ENCODE measurements at places on chromosomes 3 and 15.

DNA sequence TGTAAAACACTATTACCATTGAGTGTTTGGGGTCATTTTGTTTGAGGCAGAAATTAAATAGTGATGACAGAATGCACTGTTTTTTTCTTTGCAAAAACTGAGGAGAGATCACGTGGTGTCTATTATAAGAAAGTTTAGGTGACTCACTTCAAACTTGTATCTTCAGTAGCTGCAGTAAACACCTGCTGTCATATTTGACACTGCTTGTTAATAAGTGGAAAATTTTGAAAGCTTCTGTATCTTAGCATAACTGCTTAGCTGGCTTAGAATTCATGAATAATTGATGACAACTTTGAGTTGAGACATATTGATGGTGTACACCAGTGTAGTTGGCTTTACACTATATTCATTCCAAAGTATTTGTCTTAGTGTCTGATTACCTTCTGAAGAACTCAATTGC, 29.7 kb upstream of the MDFIC2 start:
- no peak for DNase-seq

DNA sequence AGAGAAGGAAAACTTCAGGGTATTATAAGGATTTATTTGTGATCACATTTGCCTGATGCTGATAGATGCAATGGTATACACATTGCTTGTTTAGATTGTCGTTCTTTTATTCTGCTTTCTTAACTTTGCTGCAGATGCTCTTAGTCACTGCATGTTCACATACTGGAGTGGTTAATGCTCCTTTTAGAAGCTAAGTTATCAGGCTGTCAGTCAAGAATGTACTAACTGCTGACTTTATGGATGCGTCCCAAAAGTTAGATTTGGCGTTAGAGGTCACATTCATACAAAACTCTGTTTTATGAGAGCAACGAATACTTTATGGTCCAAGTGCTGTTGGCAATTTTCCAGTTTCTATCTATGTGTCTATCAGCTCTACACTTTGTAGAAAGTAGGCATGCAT, 160.7 kb downstream of the BBX start:
- no peak for DNase-seq

DNA sequence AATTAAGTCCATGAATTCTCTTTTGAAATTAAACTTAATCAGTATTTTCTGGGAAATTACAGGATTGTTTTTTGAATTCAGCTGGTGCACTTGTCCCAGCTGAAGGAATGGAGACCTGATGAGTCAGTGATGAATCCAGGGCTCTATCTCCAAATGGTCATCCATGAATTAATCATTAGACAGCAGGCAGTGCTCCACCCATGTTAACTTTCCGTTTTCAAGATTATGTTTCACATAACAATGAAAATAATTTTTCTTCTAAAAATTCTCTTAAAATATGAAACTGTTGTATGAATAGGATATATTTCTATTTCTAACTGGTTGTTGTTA, 13.9 kb upstream of the PAQR9 start:
- DNase-seq: no peak

DNA sequence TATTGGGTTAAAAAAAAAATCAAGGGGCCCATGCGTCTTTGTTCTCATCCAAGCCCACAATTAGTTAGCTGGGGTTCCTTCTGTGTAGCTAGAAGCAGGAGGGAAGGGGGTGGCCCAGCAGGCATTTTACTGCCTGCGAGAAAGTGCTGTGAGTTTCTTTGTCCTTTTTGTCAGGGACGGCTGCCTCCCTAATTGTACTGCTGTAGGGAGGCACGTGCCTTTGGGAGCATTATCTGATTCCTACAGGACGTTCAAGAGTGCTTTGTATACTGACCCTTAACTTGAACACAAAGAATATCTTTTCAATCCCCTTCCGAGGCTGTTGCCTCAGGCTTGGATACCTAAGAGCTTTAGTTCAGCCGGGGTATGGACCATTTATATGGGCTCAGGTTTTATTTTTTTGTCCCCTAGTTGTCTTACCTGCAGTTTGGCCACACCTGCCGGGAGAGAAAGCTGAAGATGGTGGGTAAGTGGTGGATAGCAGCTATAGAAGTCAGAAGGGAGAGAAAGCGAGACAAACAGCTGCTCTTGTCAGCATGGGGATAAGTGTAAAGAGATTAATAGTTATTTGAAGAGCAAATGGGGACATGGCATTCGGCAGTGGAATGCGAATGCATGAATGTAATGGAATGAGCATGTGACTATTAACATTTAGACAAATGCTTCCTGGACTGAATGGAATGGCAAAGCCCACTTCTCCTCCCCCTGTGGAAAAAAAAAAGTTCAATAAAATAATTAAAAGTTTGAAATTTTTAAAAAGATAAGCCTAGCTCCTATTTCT, 175.2 kb downstream of the TP63 start:
- DNase-seq: no peak

- no peak for DNase-seq
Observed at GRCh38 chr3:50666837-50667236, 7.9 kb upstream of the DOCK3 start.

GRCh38 chr3:20027136-20027535, 13.1 kb upstream of the KAT2B start:
- no peak for DNase-seq

DNA sequence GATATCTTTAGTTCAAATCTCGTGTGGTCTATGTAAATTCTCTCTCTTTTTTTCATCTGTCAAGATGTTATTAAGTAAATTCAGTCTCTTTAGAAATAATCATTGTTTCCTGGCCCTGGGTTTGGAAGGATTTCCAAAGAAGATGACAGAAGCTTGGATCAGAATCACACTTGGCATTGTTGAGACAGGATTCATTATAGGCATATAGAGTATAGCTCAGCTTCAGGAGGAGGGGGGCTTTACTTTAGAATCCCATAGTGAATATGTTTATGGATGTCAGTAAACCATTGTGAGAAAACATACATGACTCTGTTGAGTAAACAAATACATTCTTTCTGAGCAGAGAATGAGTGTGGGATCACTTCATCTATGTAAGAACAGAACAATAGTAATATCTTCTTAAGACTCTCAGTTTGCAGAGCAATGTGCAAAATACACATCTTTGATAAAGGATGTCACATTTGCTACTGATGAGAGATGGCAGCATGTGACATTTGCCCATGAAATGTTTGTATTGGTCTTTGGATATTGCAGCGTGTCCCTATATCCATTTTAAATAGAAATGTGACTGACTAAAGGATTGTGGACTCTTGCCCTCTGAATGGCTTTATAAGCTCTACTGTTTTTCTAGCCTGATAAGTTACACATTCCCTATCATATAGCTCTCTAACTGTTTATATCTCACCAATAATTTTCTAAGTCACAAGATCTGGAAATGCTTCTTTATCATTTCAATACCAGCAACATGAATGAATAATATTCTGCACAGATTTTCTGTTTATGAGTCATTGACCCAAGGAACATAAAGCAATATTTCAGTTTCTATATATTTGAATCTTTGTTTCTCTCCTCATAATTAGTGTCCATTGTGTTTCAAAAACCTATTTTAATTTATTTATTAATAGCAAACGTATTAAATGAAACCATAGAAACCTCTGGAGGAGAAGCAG, 95.6 kb upstream of the THRB start:
- no peak for DNase-seq

- DNase-seq: no peak
Observed at GRCh38 chr3:127964053-127964452, 49.0 kb downstream of the KBTBD12 start.

DNA sequence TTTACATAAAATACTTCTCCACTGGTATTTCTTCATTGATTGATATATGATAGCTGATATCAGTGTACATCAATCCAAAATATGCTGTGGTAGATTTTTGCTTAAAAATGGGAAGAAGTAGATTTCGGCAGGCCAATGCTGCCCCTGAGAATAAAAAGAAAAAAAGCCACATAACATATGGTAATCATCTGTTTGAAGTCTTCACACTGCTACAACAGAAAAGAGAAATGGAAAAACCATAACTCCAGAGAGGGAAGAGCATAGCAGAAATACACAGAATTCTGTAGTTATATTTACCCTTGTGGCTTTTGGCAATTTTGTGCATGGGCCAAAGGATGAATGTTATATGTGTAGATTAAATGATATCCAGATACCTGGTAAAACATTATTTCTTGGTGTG, 143.1 kb upstream of the KCNMB2 start:
- no peak for DNase-seq

GRCh38 chr15:57883701-57884100, 177.2 kb downstream of the POLR2M start:
- no peak for DNase-seq

GRCh38 chr3:119034256-119035013, at the start of gene IGSF11:
Gene IGSF11, minus strand, starts transcription at chr3:119034846. Its CDS starts 264 bp downstream, at chr3:119034582.
- DNase-seq: peak; percentile 86

- DNase-seq: no peak
Observed at GRCh38 chr3:193843474-193844301, 250.7 kb downstream of the OPA1 start.

DNA sequence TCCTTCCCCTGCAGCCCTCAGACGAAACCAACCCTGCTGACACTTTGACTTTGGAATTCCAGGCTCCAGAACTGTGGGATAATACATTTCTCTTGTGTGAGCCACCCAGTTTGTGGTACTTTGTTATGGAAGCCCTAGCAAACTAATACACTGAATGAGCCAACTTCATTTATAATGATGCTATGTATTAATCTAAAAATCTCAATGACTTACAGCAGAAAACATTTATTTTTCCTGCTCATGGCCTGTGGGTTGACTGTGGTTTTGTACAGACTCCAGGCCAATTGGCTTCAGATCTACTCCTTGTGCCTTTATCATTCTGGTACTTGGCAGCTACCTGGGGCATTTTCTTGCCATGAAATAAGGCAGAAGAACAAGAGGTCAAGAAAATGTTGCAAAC, 152.4 kb downstream of the EBLN2 start:
- no peak for DNase-seq

GRCh38 chr3:32282578-32283154, 44.2 kb downstream of the CMTM8 start:
- DNase-seq: no peak

DNA sequence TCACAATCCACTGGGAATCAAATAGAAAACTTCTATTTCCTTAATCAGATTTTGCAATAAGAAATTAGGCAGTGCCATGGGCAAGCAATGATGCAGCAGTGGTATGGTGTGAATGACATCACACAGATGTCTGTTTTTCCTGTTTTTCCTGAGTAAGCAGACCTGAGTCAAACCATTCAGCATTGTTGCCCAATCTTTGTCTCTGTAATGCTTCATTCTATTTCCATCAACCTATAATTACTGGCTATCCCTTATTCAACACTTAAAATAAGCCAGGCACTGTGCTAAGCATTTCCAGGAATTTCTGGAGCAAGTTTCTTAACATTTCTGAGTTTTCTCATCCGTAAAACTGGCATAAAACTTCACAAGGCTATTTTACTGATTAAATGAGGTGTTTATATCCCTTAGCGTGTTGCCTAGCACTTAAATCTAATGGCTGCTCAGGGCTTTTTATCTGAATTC, 11.3 kb upstream of the OXSR1 start:
- no peak for DNase-seq

- no peak for DNase-seq
Observed at GRCh38 chr3:291646-292436, 95.3 kb downstream of the CHL1 start.

- DNase-seq: no peak
Observed at GRCh38 chr3:46114323-46114988, 87.2 kb upstream of the XCR1 start.

DNA sequence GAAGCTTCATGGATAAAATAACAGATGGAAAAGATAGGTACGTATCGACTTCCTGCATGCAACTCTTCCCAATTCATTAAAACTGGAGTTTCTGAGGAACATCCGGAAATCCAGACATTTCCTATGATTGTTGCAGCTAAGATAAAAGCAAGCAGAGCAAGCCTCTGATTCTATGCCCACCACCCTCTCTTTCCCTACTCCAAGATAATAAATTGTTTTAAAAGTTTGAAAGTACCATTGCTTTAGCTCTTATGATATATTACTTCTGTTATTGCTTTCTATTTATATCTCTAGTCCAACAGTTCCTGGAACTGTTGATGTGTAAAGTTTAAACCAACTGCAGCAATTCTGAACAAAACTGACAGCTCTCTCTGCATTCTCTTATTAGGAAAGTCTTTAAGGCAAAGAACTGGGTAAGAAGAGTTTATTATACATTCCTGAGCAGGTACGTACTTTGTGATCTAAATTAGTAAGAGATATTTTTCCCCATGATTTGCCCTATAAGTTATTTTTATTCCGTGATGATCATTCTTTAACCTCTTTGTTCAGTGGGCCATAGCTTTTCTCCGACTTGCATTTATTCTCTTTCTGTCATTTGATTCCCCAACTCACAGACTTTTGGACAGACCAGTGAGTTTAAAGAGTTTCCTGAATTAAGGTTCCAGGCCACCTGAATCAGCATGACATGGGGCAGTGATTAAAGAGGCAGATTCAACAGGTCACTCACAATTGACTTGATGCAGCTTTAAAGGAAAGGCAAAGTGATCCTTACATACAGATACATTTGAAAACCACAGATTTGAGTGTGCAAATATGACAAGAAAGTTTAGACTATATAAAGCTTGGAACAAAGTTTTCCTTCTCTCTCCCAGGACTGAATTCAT, 94.2 kb upstream of the THRB start:
- DNase-seq: no peak

DNA sequence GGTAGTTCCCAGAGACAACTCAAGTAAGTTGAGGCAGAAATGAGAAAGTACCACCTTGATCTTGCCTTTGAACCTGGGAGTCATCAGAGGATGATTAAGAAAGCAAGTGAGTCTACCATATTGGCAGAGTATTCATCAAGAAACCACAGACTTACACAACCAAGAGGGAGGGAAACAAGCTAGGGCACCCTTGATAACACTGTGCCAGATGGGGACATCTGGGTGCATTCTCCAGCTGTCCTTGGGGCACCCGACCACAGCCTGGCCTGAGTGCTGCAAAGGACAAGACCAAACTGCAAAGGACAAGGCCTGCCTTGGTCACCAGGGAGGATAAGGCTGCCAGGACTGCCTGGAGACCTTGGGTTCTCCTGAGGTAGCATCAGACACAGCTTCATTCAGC, 553.6 kb downstream of the EPHB1 start:
- no peak for DNase-seq

DNA sequence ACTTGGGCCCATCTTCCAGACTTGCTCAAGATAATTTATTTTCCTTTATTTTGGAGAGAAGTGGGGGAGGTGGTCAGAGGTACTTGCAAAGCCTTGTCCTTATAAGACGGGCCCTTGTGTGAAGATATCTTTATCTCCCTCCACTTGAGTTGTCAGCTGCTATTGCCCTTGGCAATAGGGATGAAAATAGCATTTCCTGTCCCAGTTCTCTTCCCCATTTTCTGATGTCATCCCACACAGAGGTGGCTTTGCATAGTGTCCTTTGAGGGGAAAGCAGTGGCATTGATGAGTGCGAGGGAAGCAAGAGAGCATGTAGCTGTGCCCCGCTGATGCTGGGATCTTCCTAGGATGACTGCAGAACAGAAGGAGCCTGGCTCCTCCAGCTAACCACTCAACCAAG, 41.9 kb upstream of the TUBGCP5 start:
- DNase-seq: no peak

- DNase-seq: no peak
Observed at GRCh38 chr3:66376568-66376967, 124.3 kb downstream of the LRIG1 start.

All from nucleus accumbens (tissue), 56 donors.